ENCODE measurements at places on chromosomes 13 and 19.

- H3K4me3 ChIP-seq, result no peak overlapping the region
- no peaks in the 10 kb centered on the region for H3K27me3 ChIP-seq
- H3K4me1 ChIP-seq, result no peaks in the 10 kb centered on the region
- H3K36me3 ChIP-seq, result peaks cover 4% of the 10 kb centered on the region
Measured at GRCh38 chr13:113526466-113527220, 36.1 kb upstream of the DCUN1D2 start.

DNA sequence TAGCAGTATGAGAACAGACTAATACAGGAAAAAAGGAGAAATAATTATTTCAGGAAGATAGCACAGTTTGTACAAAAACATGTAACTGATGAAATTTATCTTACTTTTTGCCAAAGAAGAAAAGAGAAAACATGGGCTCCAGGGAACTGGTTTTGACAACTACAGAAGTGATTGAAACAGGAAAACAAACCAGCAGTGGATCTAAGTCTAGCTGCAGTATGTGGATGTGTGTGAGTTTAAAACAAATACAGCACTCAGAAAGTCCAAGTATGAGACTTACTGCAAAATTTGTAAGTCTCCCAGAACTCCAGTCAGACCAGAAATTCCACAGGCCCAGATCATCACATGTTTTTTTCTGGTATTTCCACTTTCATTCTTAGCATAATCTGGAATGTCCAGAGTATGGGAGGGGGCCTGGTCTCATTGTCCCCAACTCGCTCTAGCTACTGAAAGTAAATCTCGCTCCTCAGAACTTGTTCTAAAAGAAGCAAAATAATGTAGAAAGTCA, 259.5 kb downstream of the NHLRC3 start:
- no peaks in the 10 kb centered on the region for H3K36me3 ChIP-seq
- H3K4me1 ChIP-seq, result no peaks in the 10 kb centered on the region
- no peak for DNase-seq
- H3K27ac ChIP-seq, result no peak overlapping the region
- no peak overlapping the region for H3K4me3 ChIP-seq
- no peaks in the 10 kb centered on the region for H3K27me3 ChIP-seq

DNA sequence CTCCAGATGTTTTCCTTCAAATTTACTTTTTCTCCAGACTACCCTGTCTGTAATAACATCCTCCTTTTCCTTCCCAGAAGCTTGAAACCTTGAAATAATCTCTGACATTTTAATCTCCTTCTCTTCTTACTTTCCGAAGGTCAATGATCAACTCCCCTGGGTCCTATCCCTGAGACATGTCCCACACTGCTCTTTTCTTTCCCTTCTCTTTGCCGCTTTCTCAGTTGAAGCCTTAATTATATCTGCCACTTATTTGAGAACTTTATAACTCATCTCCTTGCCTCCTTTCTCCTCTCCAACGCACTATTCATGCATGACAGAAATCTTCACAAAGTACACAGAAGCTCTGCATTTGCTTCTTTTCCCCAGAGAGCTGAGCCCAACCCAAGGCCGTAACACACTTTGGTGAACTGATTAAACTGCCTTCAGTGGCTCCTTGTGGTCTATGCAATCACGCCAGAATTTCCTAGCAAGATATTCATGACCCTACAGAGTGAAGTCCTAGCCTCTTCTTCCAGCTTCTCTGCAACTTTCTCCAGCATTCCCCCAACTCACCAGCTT, 9.2 kb upstream of the WASF3 start:
- H3K4me1 ChIP-seq, result no peaks in the 10 kb centered on the region
- no peaks in the 10 kb centered on the region for H3K27me3 ChIP-seq
- DNase-seq, result no peak
- H3K36me3 ChIP-seq, result no peaks in the 10 kb centered on the region

- H3K27ac ChIP-seq, result no peak overlapping the region
- DNase-seq, result no peak
- H3K4me3 ChIP-seq, result no peak overlapping the region
- H3K36me3 ChIP-seq, result no peaks in the 10 kb centered on the region
- H3K4me1 ChIP-seq, result peaks cover 5% of the 10 kb centered on the region
Measured at GRCh38 chr13:79528759-79529191, 47.8 kb downstream of the NDFIP2 start.

GRCh38 chr13:103104340-103104739, 38.1 kb upstream of the SLC10A2 start:
- H3K4me1 ChIP-seq, result no peaks in the 10 kb centered on the region
- no peaks in the 10 kb centered on the region for H3K36me3 ChIP-seq
- DNase-seq, result no peak
- no peaks in the 10 kb centered on the region for H3K27me3 ChIP-seq
- no peak overlapping the region for H3K27ac ChIP-seq

- DNase-seq, result no peak
- H3K36me3 ChIP-seq, result no peaks in the 10 kb centered on the region
- no peaks in the 10 kb centered on the region for H3K4me1 ChIP-seq
- H3K27me3 ChIP-seq, result no peaks in the 10 kb centered on the region
- H3K27ac ChIP-seq, result no peak overlapping the region
- H3K4me3 ChIP-seq, result no peak overlapping the region
Measured at GRCh38 chr13:69108486-69108885, 999.1 kb upstream of the ATXN8OS start.

DNA sequence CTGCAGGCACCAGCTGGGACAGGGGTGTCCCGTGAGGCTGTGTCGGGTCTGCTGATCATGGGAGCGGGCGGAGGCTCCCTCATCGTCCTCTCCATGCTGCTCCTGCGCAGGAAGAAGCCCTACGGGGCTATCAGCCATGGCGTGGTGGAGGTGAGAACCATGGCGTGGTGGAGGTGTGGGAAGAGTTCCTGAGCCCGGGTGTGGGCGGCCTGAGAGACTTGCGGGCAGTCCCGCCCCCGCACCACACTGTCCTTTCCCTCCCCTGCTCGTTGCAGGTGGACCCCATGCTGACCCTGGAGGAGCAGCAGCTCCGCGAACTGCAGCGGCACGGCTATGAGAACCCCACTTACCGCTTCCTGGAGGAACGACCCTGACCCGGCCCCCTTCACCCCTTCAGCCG, 10.7 kb downstream of the APLP1 start:
- H3K27ac ChIP-seq, result no peak overlapping the region
- H3K4me1 ChIP-seq, result no peaks in the 10 kb centered on the region
- no peaks in the 10 kb centered on the region for H3K27me3 ChIP-seq
- no peaks in the 10 kb centered on the region for H3K36me3 ChIP-seq
- no peak overlapping the region for H3K4me3 ChIP-seq
- DNase-seq, result no peak

DNA sequence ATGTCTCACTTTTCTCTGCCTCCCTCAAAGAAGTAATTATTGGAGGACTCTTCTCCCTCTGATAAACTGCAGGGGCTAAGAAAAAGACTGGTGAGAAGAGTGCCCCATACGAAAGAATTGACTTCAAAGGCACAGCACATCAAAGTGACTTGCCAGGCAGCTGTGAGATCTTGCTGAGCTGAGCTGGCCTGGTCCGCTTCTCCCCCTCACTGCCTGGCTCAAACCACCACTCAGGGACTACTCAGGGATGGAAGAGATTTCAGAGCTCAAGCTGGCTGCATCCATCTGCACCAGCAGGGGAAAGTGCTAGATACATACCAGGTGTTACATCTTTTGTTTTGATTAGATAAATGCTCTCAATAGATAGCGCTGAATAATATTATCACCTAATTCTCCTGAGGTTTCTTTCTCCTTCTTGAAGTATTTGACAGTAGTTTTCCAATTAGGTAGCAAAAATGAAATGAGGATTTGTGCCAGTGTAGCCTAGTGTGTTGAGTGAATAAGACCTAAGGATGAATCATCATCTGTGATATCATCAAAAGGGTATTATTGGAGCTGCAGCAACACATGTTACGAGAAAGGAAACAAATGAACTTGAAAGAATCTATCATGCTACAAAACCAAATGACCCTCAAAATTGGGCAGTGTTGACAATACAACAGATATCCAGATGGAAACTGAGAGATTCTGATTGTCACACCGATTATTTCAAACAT, 379.8 kb downstream of the TBC1D4 start:
- H3K4me3 ChIP-seq, result no peak overlapping the region
- H3K27ac ChIP-seq, result no peak overlapping the region
- no peak for DNase-seq
- no peaks in the 10 kb centered on the region for H3K36me3 ChIP-seq

- no peak overlapping the region for H3K4me3 ChIP-seq
- no peaks in the 10 kb centered on the region for H3K27me3 ChIP-seq
- no peaks in the 10 kb centered on the region for H3K4me1 ChIP-seq
- H3K36me3 ChIP-seq, result peaks cover 24% of the 10 kb centered on the region
- H3K27ac ChIP-seq, result no peak overlapping the region
Measured at GRCh38 chr19:31274251-31275067, 74.8 kb downstream of the TSHZ3 start.

DNA sequence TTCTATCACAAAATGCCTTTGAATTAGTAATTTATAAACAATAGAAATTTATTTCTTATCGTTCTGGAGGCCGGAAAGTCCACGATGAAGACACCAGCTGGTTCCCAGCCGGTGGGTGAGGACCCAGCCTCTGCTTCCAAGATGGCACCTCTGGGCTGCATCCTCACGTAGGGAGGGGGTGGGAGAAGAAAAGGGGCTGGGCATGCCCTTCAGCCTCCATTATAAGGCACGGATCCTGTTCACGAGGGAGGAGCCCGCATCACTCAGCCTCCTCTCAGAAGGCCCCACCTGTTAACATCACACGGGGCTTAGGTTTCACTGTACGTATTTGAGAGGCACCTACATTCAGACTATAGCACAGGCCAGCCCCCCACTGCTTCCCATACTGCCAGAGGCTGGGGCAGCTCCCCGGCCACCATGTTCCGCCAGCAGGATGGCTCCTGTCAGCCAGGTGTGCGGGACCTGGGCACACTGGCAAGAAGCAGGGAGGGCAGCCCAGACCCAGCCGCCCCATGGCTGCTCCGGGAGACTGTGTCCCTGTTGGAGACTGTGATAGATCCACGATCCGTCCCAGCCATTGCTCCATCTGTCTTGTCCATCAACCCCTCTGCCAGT, 131.6 kb downstream of the SOX1 start:
- no peak overlapping the region for H3K4me3 ChIP-seq
- no peaks in the 10 kb centered on the region for H3K36me3 ChIP-seq
- peaks cover 57% of the 10 kb centered on the region for H3K27me3 ChIP-seq
- no peak overlapping the region for H3K27ac ChIP-seq
- no peaks in the 10 kb centered on the region for H3K4me1 ChIP-seq

- H3K4me3 ChIP-seq, result no peak overlapping the region
- no peaks in the 10 kb centered on the region for H3K27me3 ChIP-seq
- peaks cover 68% of the 10 kb centered on the region for H3K4me1 ChIP-seq
Measured at GRCh38 chr19:4014541-4015491, 7.3 kb downstream of the PIAS4 start.

GRCh38 chr19:48506138-48506733, 5.4 kb downstream of the LMTK3 start:
- no peaks in the 10 kb centered on the region for H3K36me3 ChIP-seq
- peaks cover 2% of the 10 kb centered on the region for H3K27me3 ChIP-seq
- H3K4me1 ChIP-seq, result peaks cover 6% of the 10 kb centered on the region
- no peak overlapping the region for H3K4me3 ChIP-seq
- no peak for DNase-seq

- H3K27me3 ChIP-seq, result no peaks in the 10 kb centered on the region
- no peaks in the 10 kb centered on the region for H3K4me1 ChIP-seq
- DNase-seq, result no peak
- no peak overlapping the region for H3K27ac ChIP-seq
- no peaks in the 10 kb centered on the region for H3K36me3 ChIP-seq
Measured at GRCh38 chr19:45113628-45114027, 20.6 kb downstream of the PPP1R37 start.

DNA sequence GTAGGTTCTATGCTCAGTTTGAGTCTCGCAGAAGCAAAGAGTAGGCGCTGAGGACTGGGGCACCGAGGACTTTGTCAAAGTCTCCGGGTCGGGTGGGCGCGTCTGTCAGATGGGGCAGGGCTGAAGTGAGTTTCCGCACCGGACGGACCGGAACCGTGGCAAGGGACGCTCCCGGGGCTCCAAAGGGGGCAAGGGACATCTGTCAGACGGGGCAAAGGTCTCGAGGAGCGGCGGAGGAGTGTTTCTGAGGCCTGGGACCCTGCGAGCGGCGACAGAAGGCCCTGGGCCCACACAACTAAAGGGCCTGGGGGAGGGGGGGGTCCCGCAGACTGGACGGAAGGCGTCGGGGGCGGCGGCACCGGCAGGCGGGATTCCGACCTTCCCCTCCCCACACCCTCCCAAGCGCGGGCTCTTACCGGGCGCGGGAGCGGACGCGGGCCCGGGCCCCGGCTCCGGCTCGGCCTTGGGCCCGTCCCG, 13.3 kb upstream of the AKAP8L start:
- no peaks in the 10 kb centered on the region for H3K27me3 ChIP-seq
- peaks cover 19% of the 10 kb centered on the region for H3K36me3 ChIP-seq
- H3K4me1 ChIP-seq, result peaks cover 37% of the 10 kb centered on the region
- H3K27ac ChIP-seq, result peak overlapping the region; percentile 85
- no peak for DNase-seq

DNA sequence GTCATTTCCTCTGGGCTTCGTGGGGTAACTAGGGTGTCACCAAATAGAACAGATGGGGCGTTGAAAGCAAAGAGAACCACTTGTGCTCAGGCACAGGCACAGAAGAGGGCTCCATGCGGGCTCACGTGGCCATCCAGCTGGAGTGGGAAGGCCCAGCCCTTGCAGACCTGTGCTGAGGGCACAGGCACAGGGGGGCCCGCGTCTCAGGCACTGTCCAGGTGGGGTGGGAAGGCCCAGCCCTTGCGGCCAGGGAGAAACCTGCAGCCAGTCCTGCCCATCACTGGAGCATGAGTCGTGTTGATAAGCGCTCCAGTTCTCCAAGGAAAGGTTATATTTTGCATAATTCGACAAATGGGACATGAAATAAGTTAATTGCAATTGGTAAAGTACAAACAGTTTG, 57.5 kb downstream of the SLC7A9 start:
- H3K27me3 ChIP-seq, result no peaks in the 10 kb centered on the region
- no peaks in the 10 kb centered on the region for H3K36me3 ChIP-seq
- no peak overlapping the region for H3K27ac ChIP-seq
- DNase-seq, result no peak
- no peak overlapping the region for H3K4me3 ChIP-seq
- no peaks in the 10 kb centered on the region for H3K4me1 ChIP-seq

- H3K4me1 ChIP-seq, result no peaks in the 10 kb centered on the region
- H3K27ac ChIP-seq, result no peak overlapping the region
- DNase-seq, result no peak
- H3K4me3 ChIP-seq, result no peak overlapping the region
Measured at GRCh38 chr13:41491436-41491835, 34.1 kb downstream of the RGCC start.

- no peaks in the 10 kb centered on the region for H3K36me3 ChIP-seq
- H3K27me3 ChIP-seq, result no peaks in the 10 kb centered on the region
- H3K4me1 ChIP-seq, result peaks cover 16% of the 10 kb centered on the region
- no peak overlapping the region for H3K27ac ChIP-seq
Measured at GRCh38 chr13:28707629-28708427, 10.9 kb downstream of the SLC46A3 start.

DNA sequence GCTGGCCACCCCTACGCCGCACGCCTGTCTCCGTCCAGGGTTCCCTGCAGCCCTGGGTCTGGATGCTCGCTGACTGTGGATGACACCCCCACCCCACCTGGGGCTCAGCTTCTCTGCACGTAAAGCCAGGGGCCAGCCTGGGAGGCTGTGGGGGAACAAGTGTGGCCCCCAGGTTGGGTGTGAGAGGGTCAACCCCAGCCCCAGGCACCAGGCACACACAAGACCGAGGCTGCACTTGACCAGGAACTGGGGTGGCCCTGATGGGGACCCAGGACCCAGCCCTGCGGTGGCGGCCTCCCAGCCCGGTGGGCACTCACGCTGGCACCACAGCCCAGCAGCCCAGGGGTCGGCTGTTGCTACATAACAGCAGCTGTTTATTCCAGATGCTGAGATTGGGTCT, 41.6 kb downstream of the GAS6 start:
- H3K4me1 ChIP-seq, result peaks cover 41% of the 10 kb centered on the region
- H3K4me3 ChIP-seq, result no peak overlapping the region

GRCh38 chr19:40609561-40610395, 8.6 kb downstream of the LTBP4 start:
- H3K4me3 ChIP-seq, result peak overlapping the region; percentile 74
- peak; percentile 76 for DNase-seq
- H3K27ac ChIP-seq, result peak overlapping the region; percentile 95
- H3K27me3 ChIP-seq, result no peaks in the 10 kb centered on the region
